GM03348 (cell line): ENCODE measurements at places on chromosomes 7 and 10.
A peak's percentile ranks its signal among the peaks of the same experiment; 100 is the strongest.

- DNase-seq, result no peak
Measured at GRCh38 chr7:47352394-47352968, 229.4 kb downstream of the TNS3 start.

GRCh38 chr7:97001221-97001620 lies 4.1 kb upstream of the DLX6 start:
- DNase-seq, result no peak

GRCh38 chr7:13745530-13745929 lies 243.9 kb downstream of the ETV1 start:
- no peak for DNase-seq

- DNase-seq, result no peak
Measured at GRCh38 chr7:156079156-156079555, 266.9 kb upstream of the SHH start.

GRCh38 chr10:71616817-71617654 lies 102.5 kb downstream of the C10orf105 start:
- DNase-seq, result no peak

GRCh38 chr7:78057571-78057970 lies 259.0 kb downstream of the PHTF2 start:
- no peak for DNase-seq

DNA sequence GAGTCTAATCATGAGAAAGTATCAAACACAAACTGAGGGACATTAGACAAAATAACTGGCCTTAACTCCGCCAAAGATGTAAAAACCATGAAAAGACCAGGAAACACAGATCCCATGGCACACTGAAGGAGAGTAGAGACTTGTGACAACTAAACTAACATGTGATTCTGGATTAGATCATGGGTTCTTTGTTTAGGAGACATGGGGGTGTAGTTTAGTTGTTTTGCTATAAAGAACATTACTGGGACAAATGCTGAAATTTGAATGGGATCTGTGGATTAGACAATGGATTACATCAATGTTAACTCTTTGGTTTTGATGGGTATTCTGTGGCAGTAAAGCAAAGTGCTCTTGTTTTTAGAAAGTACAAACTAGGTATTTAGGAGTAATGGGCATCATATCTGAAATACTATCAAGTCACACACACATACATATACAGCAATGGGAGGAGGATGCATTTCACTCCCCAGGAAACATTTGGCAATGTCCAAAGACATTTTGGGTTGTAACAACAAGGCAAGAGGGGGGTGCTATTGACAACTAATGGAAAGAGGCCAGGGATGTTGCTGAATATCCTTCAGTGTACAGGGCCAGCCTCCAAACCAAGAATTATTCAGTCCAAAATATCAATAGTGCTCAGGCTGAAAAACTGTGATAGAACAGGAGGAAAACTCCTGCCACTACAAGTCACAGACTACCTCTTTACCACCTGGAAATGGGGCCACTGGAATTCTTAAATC lies 32.4 kb downstream of the WAPL start:
- no peak for DNase-seq

DNA sequence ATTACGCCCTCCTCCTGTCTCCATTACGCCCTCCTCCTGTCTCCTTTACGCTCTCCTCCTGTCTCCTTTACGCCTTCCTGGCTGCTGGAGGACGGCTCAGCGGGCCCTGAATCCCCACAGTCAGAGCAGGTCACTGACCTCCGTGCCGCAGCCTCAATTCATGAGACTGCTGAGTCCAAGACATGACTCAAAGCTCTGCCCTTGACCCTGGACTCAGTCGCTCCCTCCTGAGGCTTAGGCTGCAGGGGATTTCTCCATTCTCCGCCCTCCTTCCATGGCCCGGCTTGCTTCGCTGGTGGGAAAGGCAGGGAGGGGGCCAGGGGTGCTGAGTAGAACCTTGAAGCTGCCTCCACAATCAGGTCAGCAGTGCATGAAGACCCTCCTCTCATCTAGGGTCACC lies 21.0 kb upstream of the FOXL3 start:
- no peak for DNase-seq

DNA sequence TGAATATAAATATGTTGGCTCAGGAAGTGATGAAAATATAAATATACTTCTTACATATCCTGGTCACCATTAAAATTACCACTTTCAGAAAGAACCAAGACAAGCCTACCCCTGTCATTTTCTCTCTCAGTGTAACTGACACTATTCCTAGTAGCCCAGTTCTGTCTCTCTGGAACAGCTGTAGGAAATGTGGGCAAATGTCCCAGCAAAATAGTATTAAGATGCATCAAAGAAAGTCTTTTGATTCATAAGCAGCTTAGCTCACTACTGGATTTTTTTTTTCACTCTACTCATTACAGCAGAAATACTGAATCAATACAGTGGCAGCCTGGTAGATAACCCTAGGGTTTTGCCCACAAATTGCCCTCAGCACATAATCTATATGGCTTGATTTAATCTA lies 290.9 kb downstream of the DNAJB9 start:
- DNase-seq, result no peak

GRCh38 chr10:23694921-23695824 lies 256.3 kb downstream of the OTUD1 start:
- peak; percentile 5 for DNase-seq

DNA sequence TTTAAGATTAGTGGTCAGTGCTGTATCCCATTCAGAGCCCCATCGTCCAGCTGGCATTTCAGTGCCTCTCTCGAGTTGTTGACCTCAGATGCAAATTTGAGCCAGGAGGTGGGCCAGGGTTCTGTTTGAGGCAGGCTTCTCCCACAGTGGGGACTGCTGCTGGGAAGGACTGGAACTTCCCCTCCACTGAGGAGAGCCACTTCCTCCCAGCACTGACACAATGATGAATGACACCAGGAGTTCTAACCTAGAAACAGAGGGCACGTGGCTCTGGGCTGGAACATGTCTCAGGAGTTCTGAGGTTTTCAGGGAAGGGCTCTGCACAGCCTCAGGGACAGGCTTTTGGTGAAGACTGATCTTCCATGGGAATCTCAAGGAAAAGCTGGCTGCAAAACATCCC lies 18.3 kb upstream of the BTBD16 start:
- DNase-seq, result no peak

GRCh38 chr10:14781763-14782162 lies 7.1 kb upstream of the FAM107B start:
- no peak for DNase-seq

GRCh38 chr10:32616438-32616837 lies 170.5 kb downstream of the CCDC7 start:
- DNase-seq, result no peak

GRCh38 chr10:76962851-76963250 lies 674.8 kb downstream of the KCNMA1 start:
- DNase-seq, result peak; percentile 68

- no peak for DNase-seq
Measured at GRCh38 chr7:123972045-123972444, 47.0 kb downstream of the SPAM1 start.

DNA sequence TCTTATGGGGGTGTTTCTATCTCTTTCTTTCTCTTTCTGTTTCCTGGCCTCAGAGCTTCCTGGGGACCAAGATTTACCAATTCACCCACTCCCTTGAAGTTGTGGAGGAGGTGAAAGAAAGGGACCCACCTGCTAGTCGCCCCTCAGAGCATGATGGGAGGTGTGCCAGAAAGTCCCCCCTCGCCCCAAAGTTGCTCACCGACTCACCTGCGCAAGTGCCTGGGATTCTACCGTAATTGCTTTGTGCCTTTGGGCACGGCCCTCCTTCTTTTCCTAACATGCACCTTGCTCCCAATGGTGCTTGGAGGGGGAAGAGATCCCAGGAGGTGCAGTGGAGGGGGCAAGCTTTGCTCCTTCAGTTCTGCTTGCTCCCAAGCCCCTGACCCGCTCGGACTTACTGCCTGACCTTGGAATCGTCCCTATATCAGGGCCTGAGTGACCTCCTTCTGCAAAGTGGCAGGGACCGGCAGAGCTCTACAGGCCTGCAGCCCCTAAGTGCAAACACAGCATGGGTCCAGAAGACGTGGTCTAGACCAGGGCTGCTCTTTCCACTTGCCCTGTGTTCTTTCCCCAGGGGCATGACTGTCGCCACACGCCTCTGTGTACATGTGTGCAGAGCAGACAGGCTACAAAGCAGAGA lies 12.2 kb downstream of the AQP1 start:
- DNase-seq, result no peak

GRCh38 chr7:41170466-41170865 lies 532.4 kb downstream of the INHBA start:
- peak; percentile 14 for DNase-seq

DNA sequence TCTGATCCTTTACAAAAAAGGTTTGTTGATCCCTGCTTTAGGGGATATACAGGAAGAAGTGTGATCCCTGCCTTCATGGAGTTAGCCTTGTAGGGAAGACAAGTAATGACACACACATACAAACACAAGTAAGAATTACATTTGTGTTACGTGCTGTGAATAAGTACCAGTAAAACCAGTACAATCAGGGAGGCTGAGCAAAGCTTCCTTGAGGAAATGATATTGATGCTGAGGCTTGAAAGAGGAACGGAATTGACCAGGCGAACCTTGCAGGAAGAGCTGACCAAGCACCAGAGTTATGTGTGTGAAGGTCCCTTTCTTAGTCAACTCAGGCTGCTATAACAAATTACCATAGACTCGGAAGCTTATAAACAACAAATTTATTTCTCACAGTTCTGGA lies 83.6 kb upstream of the CACUL1 start:
- DNase-seq, result no peak

DNA sequence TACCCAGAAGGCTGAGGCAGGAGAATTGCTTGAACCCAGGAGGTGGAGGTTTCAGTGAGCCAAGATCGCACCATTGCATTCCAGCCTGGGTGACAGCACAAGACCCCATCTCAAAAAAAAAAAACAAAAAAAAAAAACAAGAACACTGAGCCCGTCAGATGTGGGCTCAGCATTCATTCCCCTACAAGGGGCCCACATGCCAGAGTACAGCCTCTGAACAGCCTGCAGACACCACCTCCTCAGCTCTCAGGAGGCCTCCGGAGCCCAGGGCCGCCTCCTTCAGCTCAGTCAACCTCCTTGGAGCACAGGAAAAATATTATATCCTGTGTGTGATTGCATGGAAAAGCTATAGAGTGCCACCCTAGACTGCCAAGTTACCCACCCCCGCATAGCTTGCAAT lies 112.3 kb downstream of the ABLIM1 start:
- DNase-seq, result no peak

DNA sequence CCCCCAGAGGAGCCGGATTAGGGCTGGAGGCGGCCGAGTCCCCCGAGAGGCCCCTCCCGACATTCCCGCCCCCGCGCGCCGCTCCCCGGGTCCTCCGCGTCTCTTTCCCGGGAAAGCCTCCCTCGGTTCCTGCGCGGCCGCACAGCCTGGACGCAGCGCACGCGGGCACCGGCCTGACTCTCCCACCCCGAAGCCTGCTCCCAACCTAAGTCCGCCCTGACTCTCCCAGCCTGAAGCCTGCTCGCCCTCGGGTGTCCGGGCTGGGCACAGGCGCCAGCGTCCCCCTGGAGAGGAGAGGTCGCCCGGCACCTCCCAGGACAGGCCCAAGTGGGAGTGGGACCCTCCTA lies 441 bp upstream of the VENTX start:
- no peak for DNase-seq

DNA sequence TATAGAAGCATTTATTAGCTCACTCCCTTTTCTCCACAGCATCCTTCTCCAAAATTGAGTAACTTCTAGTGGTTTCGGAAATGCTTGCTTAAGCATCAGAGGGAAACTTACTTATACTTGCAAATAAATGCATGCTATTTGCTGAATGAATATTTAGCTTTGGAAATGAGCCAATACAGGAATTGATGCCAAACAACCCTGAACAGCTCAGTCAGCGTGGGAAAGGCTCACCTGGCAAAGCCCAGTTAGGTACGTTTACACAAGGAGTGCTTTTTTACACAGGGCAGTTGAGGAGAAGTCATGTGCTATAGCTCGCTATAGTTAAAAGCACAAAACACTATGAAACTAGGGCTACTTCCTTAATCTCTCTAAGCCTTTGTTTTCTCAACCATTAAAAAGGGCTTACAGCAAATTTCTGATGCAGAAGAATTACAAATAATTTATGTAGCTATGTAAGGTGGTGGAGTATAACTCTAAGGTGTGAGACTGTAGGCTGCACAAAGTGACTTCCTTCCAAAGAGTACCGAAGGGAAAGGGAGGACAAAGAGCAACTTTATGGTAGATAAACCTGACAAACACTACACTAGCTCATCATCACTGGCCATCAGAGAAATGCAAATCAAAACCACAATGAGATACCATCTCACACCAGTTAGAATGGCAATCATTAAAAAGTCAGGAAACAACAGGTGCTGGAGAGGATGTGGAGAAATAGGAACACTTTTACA lies 498.2 kb downstream of the PHTF2 start:
- no peak for DNase-seq

DNA sequence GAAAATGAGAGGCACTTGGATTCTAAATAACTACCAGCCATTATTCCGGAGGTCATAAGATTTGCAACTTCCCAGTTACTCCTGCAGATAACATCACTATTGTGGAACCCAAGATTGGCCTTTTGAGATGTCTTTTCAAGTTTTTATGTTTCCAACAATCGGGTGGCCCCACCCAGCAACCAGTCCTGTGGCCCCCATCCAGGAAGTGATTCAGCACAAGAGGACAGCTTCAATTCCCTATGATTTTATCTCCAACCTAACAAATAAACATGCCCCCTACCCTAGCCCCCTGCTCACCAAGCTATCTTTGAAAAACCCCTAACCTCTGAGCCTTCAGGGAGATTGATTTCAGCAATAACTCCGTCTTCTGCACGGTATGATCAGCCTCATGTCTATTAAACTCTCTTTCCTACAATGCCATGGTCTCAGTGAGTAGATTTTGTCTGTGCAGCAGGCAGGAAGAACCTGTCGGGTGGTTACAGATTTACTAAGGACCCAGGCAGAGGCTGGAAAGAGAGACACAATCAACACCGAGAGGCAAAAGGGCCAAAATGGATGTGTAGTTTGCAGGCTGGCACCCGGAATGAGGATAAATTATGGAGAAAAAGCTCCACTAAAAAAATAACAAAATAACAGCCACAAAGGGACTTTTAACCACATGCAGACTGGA lies 83.9 kb upstream of the UNC5B start:
- peak; percentile 1 for DNase-seq

DNA sequence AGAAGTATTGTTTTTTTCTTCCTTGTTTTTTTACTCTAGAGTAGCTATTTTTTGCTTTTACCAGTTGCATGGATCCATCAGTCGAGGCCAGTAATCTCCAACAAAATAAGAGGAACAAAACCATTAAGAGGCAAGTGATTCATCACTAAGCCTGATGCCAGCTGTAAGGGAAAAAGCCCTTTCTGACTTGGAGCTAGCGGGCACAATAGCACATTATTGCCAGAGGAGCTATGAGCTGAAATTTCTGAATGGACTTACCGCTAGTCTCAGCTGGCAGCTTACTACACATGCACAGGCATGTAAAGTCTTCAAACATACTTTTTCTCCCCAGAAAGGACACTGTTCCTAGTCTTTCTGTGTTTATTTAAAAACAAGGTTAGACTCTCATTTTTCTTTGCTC lies 41.6 kb upstream of the PTPRZ1 start:
- no peak for DNase-seq

GRCh38 chr7:20318933-20319332 lies 11.8 kb upstream of the ITGB8 start:
- DNase-seq, result no peak
